ENCODE measurements at places on chromosomes 2 and 18.

DNA sequence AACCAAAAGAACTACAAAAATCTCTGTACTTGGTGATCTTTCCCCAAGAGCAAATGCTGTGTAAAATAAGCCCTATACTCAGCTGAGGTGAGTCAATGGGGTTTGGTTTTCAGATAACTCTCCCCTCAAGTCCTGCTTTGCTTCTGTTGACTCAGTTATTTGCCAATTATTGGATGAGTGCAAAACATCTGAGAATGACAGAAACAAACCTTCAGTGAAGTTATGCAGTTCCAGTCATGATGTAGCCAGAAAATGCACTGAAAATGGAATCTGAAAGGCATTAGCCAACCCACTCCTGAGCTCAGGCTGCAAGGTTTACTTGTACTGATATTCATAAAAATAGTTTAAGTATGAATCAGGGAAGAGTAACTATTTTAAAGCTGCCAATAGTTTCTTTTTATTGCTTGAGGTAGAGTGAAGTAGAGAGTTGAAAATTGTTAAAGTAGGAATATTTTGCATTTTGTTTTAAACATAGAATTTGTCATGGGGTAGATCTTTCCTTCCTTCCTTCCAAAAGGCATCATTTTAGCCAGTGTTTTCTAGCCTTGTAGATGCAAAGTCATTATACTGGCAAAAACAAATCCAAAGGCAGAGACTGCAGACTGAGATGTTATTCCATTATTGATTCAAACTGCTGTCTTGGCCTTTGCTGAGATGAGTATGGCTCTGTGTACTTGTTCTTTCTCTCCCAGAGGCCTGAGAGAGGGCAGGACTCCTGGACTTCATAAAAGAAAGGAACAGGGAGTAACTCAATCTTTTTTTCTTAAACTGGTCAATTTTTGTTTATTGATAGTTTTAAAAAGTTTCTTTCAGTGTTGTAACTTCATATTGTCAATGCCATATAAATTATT is 215.3 kb downstream of the RND3 start:
- DNase-seq: no peak

- no peak for DNase-seq
Observed at GRCh38 chr2:123648016-123648415, 377.1 kb upstream of the CNTNAP5 start.

- no peak for DNase-seq
Observed at GRCh38 chr2:205427112-205427511, 255.2 kb upstream of the NRP2 start.

DNA sequence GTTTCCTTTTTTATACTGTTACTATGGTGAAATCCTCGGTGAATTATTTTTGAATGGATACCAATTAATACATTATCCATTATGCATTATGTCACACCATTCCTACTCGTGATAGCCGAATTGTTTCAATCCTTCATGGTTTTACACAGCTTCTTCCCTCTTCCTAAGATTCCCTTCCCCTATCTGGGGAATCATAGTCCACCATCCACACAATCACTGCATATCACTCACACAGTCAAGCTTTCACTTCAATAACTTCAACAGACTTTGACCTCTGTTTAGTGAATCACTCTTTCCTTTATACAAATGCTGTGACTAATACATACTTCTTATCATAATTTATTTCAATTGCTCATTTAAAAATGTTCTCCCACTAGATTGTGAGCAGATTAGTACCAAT is 1108.1 kb upstream of the LRRTM1 start:
- no peak for DNase-seq

- DNase-seq: peak; percentile 15
Observed at GRCh38 chr2:44120428-44120827, 48.2 kb upstream of the PPM1B start.

GRCh38 chr2:179932786-179933185 is 71.4 kb upstream of the ZNF385B start:
- DNase-seq: no peak

DNA sequence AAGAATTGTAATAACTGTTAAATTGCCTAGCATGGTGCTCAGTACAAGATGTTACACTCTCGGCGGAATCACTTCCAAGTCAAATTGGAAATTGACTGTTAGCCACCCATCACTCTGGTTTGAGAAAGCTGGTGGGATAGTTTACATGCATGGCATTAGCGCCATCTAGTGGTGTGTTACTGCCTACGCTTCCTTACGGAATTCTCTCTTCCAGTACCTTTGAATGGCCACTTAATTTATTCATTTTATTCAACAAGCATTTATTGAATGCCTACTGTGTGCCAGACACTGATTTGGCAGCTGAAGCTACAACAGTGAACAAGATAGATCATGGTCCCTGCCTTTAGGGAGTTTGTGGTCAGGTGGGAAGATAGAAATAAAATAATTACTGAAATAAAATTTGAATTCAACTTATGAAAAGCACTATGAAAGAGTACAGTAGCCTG is 171.2 kb downstream of the TMEM247 start:
- peak; percentile 74 for DNase-seq

DNA sequence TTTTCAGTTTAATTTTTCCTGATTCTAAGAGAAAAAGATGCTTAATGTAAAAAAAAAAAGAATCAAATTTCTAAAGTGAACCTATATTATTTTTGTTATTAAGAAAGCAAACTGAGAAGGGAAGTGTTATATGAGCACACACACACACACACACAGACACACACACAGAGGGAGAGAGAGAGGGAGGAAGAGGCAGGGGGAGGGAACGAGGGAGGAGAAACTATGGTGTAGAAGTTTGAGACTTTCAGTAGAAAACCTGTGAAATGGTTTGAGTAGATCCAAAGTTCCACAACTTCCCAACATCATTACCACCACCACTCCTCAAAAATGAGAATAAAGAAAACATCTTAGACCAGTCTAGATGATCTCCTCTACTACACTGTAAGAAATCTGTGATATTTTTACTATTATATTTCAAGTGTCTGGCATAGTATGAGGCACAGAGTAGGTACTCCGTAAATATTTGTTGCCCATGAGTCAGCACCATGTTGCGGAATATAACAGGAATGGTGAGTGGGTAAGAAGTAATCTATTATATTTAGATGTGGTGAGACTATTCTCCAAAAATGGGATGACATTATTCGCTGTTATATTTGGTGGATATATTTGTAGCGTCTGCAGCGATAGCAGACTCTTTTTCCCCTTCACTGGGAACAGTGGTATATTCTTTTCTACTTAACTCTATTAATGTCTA is 149.4 kb upstream of the DNMT3A start:
- DNase-seq: no peak

GRCh38 chr2:86284401-86284841 is 53.0 kb downstream of the REEP1 start:
- no peak for DNase-seq

DNA sequence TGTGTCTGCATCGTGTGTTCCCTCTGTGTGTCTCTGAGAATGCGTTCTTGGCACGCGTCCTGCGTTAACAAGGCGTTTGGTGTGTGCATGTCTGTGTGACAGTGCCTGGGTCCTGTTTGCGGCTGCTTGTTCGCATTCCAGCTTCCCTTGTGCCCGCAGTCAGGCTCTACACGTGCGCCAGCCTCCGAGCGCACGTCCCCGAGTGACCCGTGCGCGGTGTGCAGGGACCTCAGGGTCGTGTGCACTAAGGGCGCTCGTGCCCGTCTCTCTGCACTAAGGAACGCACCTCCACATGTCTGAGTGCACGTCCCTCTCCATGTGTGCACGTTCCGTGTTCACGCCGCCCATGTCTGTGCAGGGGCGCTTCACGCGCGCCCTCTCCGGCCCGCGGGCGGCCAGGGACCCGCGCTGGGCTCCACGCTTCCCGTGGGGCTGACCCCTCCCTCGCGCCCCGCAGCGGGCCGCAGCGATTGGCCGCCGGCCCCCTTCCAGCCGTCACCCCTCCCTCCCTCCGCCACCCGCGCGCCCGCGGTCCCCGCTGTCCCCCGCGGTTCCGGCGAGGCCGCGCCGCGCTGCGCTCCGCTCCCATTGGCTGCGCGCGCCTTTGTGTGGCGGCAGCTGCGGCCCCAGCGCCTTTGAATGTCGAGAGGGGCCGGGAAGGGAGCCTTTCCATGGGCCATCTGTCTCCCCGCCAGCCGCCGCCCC is 229.4 kb downstream of the HAUS1 start:
- no peak for DNase-seq

DNA sequence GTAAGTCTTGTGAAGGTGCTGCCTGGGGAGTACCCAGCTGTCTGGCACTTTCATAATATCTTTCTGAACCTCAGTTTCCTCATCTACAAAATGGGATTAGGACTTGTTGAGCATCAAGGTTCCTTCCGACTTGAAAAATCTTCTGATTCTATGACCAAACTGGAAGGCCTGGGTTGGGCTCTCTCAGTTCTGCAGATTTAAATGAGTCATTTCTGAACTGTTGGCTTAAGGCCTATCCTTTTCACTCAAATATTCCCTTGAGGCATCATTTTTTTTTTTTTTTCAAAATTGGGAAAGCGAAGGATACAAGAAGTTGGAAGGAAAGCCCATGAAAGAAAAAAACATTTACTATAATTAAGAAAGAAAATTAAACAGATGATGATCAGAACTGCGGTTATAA is 40.8 kb upstream of the CYP1B1 start:
- DNase-seq: no peak

GRCh38 chr2:44848026-44848425 is 93.5 kb upstream of the SIX3 start:
- no peak for DNase-seq

Data from activated CD4-positive, alpha-beta T cell treated with anti-CD3 and anti-CD28 coated beads for 4 hours (primary cell).